ENCODE measurements at places on chromosomes 3 and 15.

DNA sequence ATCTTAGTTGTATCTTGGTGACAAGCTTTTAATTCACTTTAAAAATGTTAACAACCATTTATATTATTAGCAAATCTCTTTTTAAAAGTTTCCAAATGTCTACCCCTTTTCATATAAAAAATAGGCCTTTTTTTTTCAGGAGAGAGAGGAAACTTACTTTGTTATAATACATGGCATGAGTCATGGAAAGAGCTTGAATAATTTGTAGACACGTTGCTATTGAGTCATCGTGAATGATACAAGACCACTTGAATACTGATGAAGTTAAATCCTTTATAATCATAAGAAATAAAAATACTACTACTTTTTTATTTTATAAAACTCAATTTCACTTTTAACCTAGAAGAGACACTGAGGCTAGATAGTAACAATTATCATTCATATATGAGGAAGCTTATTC, 70.3 kb upstream of the BBX start:
- no peak for ATAC-seq

GRCh38 chr15:46548989-46549388, 914.2 kb downstream of the SQOR start:
- ATAC-seq, result no peak

GRCh38 chr3:142850395-142851023, 38.4 kb downstream of the PCOLCE2 start:
- peak; percentile 43 for ATAC-seq

DNA sequence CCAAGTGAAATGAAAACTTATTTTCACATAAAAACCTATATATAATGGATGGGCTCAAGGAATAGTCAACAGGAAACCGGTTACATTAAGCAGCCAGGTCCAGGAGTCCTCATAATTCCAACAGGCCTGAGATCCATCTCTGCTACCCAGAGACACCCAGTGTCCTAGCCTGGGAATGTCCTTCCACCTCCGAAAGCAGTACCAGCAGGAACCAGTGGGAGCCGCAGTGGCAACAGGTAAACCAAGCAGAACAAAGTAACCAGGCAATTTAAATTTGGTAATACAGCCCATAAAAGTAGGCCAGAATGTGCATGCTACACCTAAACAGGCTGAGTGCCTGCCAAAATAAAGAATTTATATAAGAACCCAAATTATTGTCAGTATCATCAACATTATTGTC, 195.6 kb downstream of the ZBBX start:
- no peak for ATAC-seq

GRCh38 chr3:189586941-189587663, 44.1 kb upstream of the TP63 start:
- ATAC-seq, result no peak

DNA sequence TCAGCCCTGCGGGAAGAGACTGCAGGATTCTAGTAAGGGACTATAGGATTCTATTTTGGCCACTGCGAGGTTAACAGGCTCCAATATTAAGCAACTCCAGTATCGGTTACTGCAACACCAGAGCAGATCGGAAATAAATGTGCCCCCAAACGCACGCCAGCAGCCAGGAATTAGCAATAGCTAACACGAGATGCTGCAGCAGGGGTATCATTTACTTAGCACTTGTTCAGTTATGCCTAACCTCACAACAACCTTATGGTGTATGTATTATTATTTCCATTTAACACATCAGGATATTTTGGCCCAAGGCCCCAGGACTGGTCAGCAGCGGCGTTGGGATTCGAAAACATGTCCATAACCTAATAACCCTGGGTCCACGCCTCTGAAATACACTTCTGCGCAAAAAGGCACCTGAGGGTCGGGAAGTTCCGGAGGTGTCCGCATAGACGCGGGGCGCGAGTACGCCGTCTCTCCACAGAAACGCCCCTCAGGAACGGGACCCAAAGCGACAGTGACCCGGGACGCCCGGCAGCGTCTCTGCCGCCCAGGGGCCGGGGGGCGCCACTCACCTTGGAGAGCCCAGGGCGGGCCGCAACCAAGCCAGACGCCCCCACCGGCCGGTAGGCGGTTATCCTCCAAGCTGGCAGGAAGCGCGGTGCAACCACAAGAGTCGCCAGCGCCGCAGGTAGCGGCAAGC, 681 bp downstream of the PIK3CB start:
- ATAC-seq, result peak; percentile 79

DNA sequence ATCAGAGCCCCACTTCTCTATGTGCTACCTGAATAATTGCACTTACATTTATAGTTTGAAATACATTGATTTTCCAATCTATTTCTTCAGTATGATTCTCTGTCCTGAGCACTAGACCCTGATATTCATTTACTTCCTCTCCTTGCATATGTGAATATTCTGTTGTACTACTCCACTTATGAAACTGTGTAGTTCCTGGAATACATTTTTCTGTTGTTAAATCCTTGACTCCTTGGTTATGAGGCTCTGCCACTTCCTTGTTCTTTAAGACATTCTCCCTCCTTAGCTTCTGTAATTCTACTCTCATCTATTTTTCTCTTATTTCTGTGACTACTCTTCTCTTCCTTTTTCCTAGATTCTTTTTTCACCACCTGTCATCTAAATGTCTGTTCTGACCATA, 12.9 kb upstream of the MGA start:
- no peak for ATAC-seq

DNA sequence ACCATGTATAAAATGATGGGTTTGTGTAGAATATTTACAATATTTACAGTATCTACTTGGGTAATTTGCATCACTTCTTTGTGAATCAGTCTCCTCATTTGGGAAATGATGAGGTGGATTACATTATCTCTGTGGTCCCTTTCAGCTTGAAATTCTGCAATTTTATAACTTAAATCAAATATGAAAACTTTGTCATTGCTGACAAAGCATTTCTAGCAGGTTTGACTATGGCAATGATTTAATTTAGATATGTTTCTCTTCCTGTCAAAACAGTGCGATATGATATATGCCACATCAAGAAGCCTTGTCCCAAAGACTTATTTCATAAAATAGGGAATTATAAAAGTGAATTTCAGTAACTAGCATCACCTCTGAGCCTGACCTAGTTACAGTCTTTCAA, 315.8 kb upstream of the MEIS2 start:
- no peak for ATAC-seq

DNA sequence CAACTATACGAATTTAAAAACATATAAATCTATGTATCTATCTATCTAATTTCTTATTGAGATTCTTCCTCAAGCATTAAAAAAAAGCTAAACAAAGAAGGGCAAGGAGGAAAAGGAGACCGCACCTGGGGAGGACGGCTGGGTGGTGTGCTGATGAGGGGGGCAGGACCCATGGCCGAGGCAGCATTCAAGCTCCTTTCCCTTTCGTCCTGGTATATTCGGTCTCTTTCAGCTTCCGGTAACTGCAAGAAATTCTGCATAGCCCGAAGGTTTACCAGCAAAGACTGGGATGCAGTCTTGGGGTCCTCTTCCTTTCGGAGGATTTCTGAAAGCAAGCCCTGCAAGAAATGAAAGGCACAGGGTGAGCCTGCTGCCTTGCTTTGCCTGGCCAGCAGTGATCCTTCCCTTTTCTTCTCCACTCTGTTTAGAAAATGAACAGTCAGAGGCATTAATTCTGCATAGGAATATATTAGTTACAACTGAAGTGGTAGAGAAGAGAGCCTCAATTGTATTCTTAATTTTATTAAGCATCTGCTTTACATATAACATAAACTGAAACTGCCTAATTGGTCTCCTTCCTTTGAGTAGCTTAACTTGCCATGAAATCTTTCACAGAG, 38.8 kb downstream of the SATB1 start:
- no peak for ATAC-seq

GRCh38 chr3:50876947-50877346, 202.2 kb downstream of the DOCK3 start:
- ATAC-seq, result no peak

DNA sequence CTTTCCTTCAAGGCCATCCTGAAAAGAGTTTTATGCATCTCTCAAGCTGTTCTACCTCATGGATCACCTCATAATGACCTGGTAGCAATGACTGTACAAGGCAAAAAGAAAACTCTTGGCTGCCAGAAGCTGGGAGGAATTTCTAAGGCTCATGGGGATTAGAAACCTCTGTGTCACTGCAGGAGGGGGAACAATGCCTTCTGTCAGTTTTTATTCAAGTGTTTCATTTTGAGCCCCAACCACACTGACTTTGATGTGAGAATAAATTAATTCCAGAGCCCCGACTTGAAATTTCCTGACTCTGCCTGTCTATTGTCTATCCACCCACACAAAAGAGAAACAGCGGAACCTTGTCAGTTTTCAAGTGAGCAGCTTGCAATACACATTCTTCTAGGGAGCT, 58.7 kb upstream of the MRPL3 start:
- ATAC-seq, result no peak

GRCh38 chr3:133662278-133662651, 524 bp upstream of the TOPBP1 start:
- peak; percentile 65 for ATAC-seq

DNA sequence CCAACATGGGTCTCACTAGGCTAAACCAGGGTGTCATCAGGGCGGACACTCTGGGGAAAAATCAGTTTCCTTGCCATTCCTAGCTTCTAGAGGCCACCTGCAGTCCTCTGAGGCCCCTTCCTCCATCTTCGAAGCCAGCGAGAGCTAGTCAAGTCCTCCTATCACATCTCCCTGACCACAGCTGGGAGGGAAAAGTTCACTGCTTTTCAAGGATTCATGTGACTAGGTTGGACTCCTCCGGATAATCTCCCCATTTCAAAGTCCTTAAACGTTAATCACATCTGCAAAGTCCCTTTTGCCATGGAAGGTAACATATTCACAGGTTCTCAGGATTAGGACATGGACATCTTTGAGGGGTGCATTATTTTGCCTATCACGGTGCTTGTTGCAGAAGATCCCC, 35.9 kb upstream of the MAP3K13 start:
- no peak for ATAC-seq

DNA sequence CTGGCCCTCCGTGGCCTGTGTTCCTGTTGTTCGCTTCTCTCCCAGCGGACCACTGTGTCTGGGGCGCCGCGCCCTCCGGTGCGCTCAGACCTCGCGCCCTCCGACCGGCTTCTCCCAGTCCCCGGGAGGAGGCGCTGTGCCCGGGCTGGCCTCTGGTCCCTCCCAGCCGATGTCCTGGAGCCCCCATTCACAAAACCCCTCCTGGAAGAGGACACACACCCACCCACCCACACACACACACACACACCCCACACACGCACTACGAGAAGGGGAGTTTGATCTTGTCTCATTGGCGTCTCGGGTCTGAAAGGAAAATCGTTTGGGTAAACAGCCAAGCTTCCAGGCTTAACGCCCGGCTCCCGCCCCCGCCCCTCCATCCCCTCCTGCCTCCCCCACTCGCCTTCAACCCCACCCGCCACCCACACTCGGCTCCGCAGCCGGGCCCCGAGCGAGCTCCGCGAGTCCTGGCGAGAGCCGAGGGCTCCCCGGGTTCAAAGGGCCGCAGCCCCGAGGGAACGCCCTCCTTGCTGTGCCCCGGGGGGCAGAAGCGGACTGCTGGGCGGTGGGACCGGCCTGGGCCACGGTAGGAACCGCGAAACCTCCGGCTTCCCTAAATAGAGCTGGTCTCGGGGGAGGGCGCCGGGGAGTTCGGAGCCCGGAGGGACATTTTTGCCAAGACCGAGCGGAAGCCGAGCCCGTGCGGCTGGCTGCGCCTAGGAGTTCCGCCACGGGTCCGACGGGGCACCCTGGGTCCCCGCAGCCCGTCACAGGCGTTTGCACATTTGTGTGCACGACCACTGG, 23.6 kb downstream of the NR2F2 start:
- no peak for ATAC-seq

DNA sequence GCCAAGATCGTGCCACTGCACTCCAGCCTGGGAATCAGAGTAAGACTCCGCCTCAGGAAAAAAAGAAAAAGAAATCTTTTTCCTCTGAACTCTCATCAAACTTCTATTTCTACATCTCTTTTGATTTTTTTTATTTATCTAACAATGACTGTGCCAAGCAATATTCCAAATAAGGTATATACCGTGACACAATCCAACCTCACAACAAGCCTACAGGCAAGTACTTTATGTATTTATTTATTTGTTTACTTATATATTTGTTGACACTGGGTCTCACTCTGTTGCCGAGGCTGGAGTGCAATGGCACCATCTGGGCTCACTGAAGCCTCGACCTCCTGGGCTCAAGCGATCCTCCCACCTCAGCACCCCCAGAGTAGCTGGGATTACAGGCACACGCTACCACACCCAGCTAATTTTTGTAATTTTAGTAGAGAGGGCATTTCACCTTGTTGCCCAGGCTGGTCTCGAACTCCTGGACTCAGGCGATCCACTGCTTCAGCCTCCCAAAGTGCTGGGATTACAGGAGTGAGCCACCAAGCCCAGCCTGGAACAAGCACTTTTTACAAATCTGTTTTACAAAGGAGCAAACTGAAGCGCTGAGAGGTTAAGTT, 94.9 kb upstream of the CHD2 start:
- no peak for ATAC-seq

DNA sequence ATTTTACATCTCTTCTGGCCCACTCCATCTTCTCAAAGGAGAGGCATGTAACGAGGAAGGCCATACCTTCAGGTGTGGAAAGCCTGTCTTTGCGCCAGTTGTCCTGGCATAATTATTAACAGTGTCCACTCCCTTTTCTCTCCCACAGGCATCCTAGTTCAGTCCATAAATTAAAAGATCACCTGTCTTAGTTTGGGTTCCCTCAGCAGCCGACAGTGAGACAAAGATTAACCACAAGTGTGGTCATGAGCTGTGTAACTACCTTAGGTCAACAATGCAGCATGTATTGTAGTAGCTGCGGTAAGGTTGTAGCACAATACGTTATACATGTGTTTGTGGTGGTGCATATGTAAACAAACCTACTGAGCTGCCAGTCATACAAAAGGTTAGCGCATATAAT, 103.3 kb upstream of the GALNT15 start:
- ATAC-seq, result no peak

DNA sequence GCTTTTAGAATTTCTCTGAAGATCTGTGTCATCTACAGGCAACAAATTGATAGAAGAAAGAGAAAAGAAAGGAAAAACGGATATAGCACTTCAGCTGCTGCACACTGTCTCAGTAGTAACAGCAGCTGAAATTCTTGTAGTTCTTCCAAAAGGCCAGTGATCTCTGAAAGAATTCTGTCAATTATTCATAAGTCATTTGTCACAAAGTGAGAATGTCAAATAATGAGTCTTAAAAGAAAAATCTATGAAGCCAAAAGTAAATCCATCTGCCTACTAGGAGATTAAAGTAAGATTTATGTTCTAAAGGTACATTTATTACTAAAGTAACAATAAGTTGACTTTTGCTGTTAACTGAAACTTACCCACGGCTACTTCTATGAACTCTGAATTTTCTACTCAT, 24.6 kb downstream of the IFT80 start:
- ATAC-seq, result no peak

GRCh38 chr3:14124223-14124614, 451 bp downstream of the CHCHD4 start:
- ATAC-seq, result peak; percentile 84

Measured in stimulated activated memory B cell treated with anti-CD40 and anti-IgM and Interleukin-4, amounts not matched to agents 10 μg/mL and 1 μg/mL and 100 μg/mL, for 72 hours (primary cell).